NCI-H1105 (cell line): ENCODE measurements at places on chromosomes 7 and 10.

DNA sequence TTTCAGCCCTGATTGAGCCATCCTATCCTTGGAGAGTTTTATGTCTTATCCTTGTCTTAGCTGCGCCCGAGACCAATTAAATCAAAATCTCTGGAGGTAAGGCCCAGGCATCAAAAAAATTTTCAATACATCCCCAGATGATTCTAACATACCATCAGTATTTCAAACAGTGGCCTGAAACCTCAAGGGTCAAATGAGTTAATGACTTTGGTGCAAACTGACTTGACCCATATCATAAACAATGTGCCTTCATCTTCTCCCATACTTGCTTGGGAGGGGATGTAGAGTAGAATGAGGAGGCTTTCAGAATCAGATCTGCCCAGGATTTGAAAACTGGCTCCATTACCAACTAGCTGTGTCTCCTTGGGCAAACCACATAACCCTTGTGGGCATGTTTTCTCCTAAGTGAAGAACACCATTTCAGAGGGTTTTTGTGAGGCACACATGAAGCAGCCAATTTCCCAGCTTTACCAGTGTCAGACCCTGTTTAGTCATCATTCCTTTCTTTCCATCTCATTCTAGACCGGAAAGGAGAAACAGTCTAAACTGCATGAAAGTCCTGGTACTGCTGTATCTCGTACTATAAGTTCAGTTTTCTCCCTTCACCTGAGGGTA is 35.7 kb upstream of the ATXN7L1 start:
- DNase-seq, result no peak

DNA sequence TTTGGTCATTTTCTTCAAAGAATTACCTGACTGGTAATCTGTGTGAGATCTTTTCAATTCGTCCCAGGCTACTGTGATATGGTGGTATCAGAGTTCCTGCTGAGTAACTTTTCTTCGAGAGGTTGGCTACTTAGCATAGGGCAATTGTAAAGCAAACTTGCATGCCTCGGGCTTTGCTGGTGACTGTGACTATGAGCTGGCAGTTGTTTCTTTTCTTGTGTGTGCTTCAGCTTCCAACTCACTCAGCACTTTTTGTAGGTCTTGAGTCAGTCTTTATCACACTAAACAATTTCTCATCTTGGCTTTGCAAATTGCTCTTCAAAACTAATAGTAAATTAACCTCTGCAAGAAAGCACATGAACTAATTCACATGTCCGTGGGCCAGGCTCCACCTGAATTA is 44.3 kb downstream of the PRR15 start:
- no peak for DNase-seq

DNA sequence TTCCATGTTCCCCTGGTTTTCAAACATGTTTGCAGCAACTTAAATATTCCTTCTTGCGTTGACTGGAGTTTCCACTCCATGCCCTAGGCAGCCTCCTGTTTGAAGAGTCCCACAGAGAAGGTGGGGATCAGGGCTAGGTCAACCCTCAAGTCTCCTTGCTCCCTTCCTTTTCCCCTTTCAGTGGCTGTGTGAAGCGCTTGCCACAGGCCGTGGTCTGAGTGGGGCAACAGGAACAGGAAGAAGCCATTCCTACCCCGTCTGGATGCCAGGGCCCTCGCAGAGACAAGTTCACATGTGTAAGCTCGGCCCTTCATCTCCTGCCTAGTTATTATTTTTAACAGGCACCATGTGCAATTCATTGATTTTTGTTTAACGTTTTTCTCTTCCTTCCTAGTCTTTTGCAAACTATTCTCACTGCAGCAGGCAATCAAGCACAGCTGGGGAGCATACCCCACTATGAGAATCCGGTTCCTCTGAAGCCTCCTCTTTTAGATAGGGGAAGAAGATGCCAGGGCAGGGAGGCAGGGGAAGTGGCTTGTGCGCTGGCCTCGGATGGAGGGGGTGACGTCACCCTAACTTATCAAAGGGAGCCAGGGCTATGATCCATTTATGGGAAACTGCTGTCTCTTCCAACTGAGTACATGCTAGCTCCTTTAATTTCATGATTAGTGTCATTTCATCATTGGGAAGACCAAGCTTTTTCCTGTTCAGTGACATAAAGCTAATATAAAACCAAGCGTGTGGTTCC is 64.2 kb downstream of the PRLHR start:
- DNase-seq, result no peak

GRCh38 chr10:123569436-123570035 is 96.6 kb upstream of the GPR26 start:
- DNase-seq, result no peak

- DNase-seq, result no peak
Measured at GRCh38 chr10:106360870-106361269, 803.6 kb downstream of the SORCS1 start.

DNA sequence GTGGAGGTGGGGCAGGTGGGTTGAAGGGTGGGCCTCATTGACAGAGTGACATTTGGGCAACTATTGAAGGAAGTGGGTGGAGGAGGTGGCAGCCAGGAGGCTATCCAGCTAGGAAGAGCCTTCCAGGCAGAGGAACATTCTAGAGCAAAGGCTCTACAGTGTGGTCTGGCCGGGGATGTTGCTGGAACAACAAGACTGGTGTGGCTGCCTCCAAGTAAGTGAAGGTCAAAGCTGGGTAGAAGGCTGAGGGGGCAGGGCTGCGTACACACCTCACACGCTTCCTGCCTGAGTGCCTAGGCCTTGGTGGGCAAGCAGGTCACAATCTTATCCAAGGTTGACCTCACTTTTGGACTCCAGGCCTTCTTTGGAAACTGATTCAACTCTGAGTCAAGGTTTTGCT is 6.6 kb downstream of the CPA1 start:
- no peak for DNase-seq

DNA sequence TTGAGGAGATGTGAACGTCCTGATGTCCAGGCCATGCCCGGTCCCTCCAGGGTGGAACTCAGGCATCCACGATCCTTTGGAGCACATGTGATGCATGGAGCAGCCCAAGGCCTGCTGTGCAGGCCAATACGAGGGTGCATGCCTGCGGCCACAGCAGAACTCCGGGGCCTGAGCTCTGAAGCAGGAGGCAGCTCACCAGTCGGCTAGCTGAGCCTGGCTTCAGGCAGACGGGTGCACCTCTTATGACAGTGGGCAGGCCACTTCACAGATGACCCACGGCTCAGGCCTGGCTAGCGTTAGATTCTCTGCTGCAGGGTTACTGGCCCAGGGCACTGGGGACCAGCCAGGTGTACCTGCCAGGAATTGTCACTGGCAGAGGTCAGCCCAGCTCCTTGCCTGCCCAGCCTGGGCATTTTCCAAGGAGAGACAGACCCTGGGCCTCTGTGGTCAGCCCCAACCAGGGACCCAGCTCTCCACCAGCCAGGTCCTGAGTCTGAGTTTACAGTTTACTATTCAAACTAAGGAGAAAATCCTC is 29.6 kb upstream of the INPP5A start:
- no peak for DNase-seq

DNA sequence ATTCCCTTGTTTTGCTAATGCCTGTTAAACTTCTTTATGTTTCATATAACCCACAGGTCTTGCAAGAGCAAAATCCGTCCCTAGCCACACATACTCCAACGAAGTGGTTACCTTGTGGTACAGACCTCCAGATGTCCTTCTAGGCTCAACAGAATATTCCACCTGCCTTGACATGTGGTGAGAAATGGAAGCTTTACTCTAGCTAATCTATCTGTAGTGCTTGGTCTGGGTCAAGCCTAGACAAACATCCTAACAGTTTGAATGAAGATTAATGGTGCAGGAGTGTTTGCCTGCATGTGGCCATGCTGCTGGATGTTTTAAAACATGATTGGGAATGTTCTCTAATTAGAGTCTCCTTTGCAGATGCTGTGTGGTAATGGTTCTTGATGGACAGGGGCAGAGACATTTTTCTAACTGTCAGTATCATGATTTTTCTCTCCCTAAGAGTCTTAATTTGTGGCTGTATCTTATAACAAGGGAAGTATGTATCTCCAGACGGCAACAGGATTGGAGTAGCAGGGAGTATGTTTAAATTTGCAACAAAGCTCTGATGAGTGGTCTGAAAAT is 308.5 kb upstream of the FZD1 start:
- DNase-seq, result peak; percentile 31

DNA sequence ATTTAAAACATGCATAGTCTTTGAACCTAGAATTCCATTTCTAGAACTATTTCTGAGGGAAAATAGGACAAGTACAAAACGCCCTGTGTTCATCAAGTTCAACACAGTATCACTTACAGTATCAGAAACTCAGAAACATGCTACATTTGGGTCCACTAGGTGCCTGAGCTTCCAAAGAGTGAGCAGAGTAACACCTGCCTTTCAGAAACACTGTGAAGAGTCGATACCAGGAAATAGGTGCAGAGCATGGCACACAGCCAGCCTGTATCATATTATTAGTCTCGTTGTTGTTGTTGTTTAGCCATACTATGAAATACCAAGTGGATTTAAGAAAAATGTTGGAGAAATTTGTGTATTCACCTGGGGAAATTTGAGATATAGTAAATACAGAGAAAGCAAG is 392.1 kb upstream of the MGMT start:
- DNase-seq, result no peak

DNA sequence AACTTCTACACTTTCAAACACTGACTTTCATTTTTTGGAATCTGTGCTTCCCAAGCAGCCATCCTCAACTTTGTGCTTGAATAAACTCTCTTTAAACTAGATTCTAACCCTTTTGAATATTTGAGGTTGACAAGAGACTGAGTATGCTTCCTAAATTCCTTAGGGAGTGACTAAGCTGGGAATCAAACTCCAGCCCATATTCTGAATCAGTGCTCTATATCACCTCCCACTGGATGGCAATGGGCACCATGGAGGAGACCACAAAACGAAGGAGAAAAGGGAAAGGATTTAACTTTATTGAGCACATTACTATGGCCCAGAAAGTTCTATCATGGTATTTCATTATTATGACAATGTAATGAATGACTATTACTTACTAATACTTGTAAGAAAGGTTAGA is 17.2 kb upstream of the SLC26A4 start:
- no peak for DNase-seq

- no peak for DNase-seq
Measured at GRCh38 chr10:3592424-3592823, 192.6 kb downstream of the KLF6 start.

GRCh38 chr10:129278686-129279085 is 188.4 kb upstream of the MGMT start:
- DNase-seq, result no peak

- DNase-seq, result no peak
Measured at GRCh38 chr10:133098426-133099124, 10.9 kb downstream of the ADGRA1 start.

DNA sequence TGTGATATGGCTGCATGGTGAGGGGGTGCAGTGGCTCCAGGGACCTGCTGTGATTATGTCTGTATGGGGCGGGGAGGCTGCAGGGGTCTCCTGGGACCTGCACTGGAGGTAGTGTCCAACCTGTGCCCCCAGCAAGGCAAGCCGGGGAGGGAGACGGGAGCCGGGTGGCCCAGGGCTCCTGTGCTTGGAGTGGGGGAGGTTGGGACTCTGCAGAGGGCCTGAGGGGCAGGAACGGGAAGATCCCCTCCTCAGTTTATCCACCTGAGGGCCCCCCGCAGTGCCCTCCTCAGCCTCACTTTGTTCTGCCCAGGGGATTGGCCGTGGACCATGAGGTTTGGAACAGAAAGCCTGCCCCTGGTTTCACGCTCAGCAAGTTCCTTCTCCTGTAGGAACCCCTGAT is 22.8 kb upstream of the PWWP2B start:
- DNase-seq, result no peak

DNA sequence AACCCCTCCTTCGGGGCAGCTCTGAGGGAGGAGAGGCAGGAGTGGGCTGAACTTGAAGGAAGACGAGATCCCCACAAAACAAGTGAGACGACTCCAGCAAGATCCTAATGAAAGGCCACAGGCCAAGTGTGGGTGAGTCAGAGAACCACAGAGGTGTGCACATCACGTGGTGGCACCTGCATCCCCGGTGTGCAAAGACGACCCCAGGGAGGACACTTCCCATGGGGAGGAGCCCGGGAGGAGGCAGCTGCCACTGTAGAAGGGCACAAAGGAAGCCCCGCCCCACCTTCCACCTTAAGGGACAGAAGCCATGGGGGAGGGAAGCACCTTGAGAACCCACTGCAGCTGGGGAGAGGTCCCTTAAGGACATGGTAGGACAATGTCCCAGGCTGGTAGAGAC is 45.7 kb downstream of the ESYT2 start:
- no peak for DNase-seq

DNA sequence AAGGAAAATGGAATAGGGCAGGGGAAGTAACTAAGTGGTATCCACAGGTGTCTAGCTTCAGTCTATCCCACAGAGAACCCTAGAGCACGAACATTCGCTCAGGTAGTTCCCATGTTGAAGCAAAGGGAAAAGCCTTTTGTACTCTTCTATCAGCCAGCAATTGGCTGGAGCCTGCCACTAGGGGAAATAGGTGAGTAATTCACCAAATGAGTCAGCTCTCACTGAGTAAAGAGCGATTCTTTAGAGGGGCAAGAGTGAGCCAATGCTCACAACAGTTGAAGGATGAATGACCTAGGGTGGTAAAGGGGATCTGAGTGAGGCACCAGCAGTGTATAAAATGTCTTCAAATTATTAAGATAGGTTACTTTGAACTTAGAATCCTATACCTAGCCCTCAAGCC is 94.1 kb upstream of the ZNF800 start:
- DNase-seq, result no peak

- DNase-seq, result peak; percentile 54
Measured at GRCh38 chr10:391305-391704, 256.1 kb downstream of the ZMYND11 start.

DNA sequence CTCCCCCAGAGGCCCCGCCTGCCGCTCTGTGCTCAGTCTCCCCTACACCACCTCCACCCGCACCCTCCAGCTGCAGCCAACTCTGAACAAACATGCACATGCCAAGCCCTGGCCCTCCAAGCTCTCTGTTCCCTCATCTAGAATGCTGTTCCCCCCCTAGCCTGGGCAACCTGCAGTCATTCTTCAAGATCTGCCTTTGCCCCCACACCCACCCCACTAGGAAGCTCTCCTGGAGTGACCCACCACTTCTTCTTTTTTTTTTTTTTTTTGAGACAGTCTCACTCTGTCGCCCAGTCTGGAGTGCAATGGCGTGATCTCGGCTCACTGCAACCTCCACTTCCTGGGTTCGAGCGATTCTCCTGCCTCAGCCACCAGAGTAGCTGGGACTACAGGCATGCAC is 13.7 kb downstream of the MYL10 start:
- no peak for DNase-seq

DNA sequence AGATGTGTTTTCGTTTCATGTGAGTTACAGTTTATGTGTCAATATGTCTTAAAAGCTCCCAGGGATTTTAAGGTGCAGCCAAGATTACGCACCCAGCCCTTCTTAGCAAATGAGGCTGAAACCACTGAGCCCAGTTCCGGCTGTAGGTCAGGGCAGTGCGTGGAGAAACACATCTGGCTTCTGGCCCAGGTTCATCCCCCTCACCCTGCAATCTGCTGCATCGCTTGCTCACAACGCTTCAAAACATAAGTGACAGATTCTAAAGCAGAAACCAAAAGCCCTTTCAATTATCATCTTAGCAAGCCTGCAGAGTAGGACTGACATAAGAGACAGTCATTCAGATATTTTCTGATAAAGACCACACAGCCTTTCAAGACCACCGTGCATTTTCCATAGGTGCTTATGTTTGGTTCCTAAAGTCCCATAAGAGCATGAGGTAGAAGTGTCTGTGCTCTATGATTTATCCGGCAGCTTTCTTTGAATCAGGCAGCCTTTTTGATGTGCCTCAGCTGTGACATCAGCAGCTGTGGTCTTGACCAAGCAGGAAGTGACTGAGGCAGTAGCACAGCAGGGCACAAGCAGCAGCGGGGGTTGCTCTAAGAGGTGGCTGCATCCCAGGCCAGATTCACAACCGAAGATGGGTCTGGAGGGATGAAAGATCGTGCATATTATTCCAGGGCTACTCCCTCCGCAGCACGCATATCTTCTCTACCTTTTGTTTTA is 72.1 kb upstream of the LYZL2 start:
- no peak for DNase-seq

GRCh38 chr7:50632561-50633413 is 67.6 kb upstream of the DDC start:
- peak; percentile 29 for DNase-seq
